ENCODE measurements at places on chromosomes 3 and 15.

DNA sequence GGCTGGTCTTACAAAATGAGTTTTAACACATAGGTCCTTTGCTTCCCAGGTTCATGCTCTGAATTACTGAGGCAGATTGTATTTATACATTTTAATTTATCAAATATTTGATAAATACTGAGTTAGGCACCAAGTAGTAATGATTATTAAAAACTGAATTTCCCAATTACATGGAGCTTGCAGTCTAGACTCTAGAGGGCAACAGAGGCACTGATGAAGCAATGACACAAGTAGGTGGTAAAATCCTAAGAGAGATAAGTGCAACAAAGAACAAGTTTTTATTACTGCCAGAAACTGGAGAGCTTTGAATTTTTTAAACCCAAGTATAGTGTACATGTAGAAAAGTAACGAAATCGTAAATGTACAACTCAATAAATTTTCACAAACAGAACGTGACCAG is 406.2 kb upstream of the RARB start:
- DNase-seq = no peak

GRCh38 chr3:188339410-188340295 is 185.7 kb downstream of the LPP start:
- DNase-seq = no peak

- peak; percentile 95 for DNase-seq
These were observed 173.3 kb downstream of the TMEM108 start for GRCh38 chr3:133211449-133211848.

DNA sequence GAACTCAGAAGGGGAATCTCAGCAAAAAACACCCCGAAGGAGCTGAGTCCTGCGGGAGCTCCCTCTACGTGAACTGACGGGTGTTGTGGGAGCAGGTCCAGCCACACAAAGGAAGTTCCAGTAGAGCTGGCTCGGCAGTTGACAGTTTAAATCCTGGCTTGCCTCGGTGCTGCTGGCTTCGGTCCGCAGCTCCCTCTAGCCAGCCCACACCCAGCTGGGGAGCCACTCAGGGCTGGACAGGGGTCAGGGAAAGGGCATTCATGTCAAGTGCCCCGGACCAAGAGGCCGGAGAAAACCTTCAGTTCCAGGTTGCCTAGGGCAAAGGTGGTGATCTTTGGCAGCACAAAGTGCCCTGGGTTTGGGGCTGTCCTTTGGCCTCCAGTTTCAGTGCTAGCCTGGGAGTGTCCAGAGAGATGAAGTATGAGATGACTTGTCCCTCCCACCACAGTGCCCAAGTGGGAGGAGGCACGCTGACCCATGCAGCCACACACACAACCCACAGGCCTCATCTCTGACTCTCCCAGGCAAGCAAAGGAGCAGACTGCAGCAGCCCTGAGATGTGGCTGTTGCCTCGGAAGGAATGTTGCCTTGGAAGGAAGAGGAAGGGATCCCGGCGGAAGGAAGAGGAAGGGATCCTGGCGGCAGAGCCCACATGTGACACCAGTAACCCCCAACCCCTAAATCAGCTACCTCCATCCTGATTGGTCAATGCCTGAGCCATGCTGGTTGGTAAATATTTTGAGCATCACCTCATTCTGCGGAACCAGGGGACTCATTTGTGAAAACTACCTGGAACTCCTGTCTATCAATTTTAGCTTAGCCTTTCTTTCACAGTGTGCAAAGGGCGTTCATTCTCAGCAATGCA is 13.9 kb upstream of the ANPEP start:
- no peak for DNase-seq

DNA sequence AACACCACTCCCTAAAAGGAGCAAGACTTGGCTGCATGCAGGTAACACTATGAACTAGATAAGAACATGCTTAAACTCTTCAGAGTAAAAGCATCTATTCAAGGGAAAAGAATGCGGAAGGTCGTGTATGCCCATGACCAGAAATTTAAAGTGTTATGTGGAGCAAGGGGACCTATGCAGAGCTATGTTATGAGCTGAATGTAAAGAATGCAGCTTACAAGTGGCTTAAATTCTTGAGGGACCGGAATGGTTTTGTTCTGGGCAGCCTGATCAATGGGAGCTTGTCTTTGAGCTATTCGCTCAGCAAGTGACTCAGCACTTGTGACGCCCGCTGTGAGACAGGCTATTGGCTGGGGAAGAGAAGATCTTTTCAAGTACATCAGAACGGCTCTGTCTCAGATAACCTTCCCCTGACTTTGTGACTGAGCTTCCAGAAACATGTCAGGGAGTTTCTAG is 367.5 kb upstream of the THBS1 start:
- no peak for DNase-seq

Measured in DMS79 (cell line).